ENCODE measurements at places on chromosomes 7 and 10.

DNA sequence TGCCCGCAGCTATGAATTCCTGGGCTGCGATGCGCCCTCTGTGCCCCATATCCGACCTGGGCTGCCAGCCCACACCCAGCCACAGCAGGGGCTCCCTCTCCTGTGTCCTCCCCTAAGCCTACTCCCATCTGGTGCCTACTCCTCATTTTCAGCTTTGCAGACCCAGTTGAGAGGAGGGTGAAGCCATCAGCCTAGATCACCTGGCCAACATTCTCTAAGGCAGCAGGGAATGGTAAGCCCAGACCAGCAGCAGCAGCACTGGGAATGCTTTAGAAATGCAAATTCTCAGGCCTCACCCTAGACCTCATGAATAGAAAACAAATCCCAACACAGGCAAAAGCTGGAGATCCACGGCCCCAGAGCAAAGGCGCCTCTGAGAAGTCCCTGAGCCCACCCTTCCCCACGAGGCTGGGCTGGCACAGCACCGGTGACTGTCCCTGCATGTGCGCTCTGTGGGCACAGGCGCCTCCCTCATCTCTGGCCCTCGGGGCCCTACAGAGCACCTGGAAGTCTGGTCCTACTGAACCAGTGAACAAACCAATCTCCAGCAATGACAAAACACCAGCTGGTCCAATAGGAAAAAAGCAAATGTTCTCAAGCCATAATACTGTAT, 161.4 kb downstream of the GFRA1 start:
- H3K4me3 ChIP-seq: no peak overlapping the region
- DNase-seq: no peak
- no peaks in the 10 kb centered on the region for H3K4me1 ChIP-seq
- H3K36me3 ChIP-seq: no peaks in the 10 kb centered on the region
- no peaks in the 10 kb centered on the region for H3K27me3 ChIP-seq

- H3K27me3 ChIP-seq: no peaks in the 10 kb centered on the region
- DNase-seq: no peak
- H3K27ac ChIP-seq: no peak overlapping the region
- no peaks in the 10 kb centered on the region for H3K36me3 ChIP-seq
These were observed 75.7 kb downstream of the RSU1 start for GRCh38 chr10:16741540-16741939.

DNA sequence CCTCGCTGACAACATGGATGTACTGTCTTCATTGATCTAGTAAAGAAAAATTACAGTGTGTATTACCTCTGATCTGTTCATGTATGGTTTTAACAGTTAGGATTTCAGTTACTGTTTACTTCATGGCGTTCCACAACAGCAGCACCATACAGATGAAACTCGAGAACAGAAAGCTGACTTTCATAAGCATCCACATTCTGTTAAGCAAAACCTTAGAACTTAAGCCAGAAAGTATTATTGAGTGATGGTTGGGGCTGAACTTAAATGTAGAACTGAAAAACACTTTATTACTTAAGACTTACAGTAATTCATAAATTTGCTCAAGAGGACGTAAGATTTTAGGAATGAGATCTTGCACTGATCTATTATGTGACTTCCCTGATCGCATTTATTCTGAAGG, 3.7 kb downstream of the MRPL32 start:
- no peak overlapping the region for H3K27ac ChIP-seq
- no peak for DNase-seq
- peaks cover 14% of the 10 kb centered on the region for H3K36me3 ChIP-seq
- peaks cover 7% of the 10 kb centered on the region for H3K4me1 ChIP-seq

DNA sequence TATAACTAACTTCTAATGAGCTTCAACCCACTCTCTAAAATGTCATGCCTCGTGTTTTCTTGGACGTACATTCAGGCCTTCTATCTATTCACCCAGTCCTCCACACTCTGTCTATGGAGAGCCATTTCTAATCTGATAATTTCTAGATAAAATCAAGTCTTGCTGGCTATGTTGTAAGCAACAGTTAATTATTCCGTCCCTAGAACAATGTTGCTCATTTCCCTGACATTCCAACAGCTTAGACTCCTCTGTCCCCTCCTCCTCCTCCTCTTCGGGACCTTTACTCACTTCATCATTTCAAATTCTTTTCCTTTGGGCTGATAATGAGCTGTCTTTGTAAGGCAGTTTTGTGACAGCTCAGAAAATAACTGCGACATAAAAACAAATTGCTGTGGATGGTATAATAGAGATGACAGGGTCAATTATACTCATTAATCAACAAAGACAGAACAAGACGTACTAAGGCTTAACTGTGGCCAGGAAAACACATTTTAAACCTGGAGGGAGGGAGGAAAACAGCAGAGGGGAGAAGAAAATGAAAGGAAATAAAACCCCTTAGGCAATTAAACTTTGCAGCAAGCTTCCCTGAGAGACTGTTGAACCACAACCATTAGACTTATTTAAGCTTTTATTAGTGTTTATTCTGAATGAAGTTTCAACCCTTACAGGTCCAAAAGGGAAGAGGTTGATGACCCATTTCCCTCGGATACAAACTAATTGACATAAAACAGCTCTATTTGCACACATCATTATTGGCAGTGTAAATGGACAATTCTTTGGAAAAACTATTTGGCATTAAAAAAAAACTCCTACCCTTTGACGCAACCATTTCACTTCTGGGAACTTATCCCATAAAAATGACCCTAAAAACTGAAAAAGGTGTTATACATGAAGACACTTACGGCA, 179.1 kb downstream of the SFMBT2 start:
- H3K27me3 ChIP-seq: no peaks in the 10 kb centered on the region
- no peak overlapping the region for H3K4me3 ChIP-seq
- DNase-seq: no peak
- H3K4me1 ChIP-seq: no peaks in the 10 kb centered on the region

- DNase-seq: no peak
- H3K4me3 ChIP-seq: no peak overlapping the region
- H3K27me3 ChIP-seq: no peaks in the 10 kb centered on the region
- no peak overlapping the region for H3K27ac ChIP-seq
- no peaks in the 10 kb centered on the region for H3K4me1 ChIP-seq
These were observed 130.1 kb downstream of the NT5C2 start for GRCh38 chr10:103062854-103063590.

DNA sequence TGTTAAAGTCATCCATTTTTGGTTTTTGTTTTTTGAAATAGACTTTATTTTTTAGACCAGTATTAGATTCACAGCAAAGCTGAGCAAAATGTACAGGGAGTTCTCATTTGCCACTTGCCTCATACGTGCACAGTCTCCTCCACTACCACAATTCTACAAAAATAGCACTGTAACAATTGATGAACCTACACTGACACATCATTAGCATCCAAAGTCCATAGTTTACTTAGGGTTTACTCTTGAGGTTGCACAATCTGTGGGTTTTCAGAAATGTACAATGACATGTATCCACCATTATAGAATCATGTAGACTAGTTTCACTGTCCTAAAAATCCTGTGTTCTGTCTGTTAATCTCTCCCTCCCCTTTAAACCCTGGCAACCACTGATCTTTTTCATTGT, 125.8 kb upstream of the PDSS1 start:
- H3K27ac ChIP-seq: no peak overlapping the region
- no peaks in the 10 kb centered on the region for H3K27me3 ChIP-seq

- H3K36me3 ChIP-seq: no peaks in the 10 kb centered on the region
- no peak overlapping the region for H3K27ac ChIP-seq
- peak overlapping the region; percentile 81 for H3K4me3 ChIP-seq
- no peak for DNase-seq
- H3K27me3 ChIP-seq: no peaks in the 10 kb centered on the region
These were observed 17.1 kb downstream of the ZNF485 start for GRCh38 chr10:43623351-43623750.

DNA sequence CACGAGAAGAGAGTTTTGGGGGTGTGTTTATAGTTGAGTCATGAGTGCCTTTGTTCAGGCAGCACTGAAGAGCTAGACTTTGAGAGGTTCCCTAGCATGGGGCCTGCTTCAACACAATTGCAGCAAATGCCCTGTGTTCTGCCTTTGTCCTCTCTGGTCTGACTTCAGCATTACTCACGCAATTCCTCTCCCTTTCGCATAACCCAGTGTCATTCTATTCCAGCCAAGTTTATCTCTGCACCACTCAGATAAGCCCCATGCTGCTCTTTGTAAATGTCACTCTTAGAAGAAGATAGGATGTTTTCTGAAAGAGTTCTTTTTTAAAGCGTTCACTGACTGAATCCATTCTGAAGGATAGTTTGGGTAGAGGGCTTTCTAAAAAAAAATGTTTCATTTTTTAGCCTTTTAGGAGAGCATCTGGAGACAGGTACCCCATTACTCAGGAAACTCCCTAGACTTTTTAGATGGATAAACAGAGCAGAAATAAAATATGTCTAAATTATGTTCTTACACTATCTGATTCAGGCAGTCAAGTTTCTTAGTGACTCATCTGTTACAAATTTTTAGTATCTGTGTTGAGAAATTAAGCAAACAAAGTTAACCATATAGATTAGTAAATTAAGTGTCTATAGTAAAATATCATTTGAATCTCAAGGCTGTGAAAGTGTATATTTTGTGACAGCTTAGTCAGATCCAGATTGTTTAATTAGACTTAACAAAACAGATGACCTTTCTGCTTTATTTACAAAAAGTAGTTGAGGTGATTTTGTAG, 318.5 kb downstream of the GPR158 start:
- no peak overlapping the region for H3K4me3 ChIP-seq
- H3K36me3 ChIP-seq: no peaks in the 10 kb centered on the region
- DNase-seq: no peak
- H3K4me1 ChIP-seq: no peaks in the 10 kb centered on the region
- no peak overlapping the region for H3K27ac ChIP-seq
- H3K27me3 ChIP-seq: no peaks in the 10 kb centered on the region
